GM03348 (cell line): ENCODE measurements at places on chromosomes 2 and 18.
A peak's percentile ranks its signal among the peaks of the same experiment; 100 is the strongest.

DNA sequence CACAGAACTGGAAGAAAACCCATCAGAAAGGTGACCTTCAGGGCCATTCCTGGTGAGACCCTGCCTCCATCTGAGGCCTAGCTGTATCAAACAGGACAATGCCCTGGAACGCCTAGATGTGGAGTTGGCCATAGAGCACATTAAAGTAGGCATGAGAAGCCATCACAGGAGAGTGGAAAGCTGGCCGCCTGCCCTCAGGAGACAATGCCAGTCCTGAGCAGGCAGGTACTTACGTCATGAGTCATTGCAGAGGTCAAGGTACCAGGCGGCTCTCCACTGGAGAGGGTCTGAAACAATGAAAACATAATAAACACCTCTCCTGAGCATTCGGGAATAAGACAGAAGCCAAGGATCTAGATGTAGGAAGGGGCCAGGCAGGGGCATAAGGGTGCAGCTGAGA is 68.6 kb downstream of the CCDC93 start:
- DNase-seq, result no peak

DNA sequence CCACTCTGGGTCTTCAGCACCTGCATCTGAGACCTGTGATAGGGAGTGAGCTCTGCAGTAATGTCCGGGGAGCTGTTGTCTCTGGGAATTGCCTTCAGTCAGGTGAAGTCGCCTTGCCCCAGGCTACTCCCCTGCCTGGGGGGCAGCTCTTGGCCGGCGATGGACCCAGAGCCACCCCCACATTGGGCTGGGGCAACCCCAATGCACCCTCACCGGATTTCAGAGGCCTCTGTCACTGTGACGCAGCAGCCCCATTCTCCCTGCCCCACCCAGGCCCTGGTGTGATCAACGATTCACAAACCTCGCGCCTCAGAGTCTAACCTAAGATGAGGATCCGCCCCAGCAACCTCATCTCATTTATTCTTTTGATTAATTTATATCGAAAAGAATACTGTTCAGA is 303.6 kb downstream of the NDUFA10 start:
- DNase-seq, result no peak

- DNase-seq, result no peak
Measured at GRCh38 chr2:233981574-233982420, 64.6 kb downstream of the TRPM8 start.

DNA sequence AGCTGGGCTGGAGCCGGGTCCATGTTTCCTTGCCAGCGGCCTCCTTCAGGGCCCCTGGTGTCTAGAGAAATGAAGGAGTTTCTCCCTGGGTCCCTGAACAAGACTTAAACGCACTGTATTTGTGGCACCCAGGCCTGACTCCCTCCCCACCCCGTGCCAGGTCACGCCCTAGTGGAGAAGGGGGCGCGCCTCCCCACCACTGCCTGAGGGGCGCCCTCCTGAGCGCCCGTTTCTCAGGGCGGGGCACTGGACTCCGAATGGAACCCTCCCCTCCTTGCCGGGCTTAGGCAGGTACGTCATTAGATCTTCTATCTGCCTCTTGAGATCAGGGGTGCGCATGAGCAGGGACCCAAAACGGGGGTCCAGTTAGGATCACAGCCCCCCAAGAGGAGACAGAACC is 16.3 kb downstream of the ODC1 start:
- DNase-seq, result no peak

- DNase-seq, result no peak
Measured at GRCh38 chr2:177044671-177045070, 167.9 kb upstream of the HNRNPA3 start.

DNA sequence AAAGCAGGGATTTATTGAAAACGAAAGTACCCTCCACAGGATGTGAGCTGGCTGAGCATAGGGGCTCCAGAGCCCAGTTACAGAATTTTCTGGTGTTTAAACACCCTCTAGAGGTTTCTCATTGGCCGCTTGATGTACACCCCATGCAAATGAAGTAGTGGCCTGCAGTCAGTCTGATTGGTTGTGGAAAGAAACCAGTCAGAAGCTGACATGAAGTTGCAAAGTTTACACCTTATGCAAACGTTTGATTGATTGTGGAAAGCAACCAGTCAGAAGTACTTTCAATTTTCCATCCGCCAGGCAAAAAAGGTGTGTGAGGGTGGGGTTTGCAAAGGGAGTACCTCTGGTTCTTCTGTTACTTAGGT is 62.3 kb downstream of the VWA3B start:
- peak; percentile 67 for DNase-seq

GRCh38 chr2:14628901-14629300 is 3.6 kb upstream of the LRATD1 start:
- no peak for DNase-seq

GRCh38 chr2:149152469-149152953 is 114.0 kb downstream of the LYPD6B start:
- DNase-seq, result peak; percentile 17

DNA sequence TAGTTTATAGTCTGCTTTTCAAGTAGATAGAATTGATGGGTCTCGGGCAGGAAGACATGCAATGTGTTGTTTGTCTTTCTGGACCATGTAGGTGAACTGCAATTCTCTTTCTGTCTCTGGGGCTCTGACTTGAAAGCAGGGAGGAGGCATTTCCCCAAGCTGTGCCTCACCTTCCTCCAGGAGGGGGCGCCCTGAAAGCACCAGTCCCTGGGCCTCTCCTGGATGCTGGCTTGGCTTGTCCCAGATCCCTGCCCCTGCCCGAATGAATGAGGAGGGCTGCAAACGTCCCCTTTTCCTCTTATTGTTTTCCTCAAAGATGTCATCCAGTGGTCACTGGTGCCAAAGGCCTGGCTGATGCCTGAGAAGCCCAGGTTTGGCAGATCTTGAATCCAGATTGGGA is 270.6 kb downstream of the CELF4 start:
- no peak for DNase-seq

GRCh38 chr2:121130301-121130850 is 154.6 kb downstream of the TFCP2L1 start:
- no peak for DNase-seq

- DNase-seq, result no peak
Measured at GRCh38 chr18:45503990-45504389, 111.3 kb upstream of the SLC14A2 start.

DNA sequence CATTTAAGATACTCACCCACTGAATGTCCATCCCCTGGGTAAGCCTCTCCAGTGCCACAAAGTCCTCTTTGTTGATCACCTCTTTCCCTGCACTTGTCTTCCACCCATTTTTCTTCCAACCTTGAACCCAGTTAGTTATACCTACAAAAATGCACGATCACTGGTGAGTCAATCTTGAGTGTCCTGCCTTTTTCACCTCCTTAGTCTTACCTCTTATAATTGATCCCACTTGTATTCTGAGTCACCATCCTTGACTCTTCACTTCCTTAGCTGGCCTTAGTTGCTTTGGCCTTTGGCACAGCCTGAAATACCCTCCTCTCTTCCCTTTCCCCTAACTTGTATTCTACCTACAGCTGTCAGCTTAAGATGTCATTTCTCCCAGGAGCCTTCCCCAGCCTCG is 10.2 kb downstream of the RNASEH1 start:
- no peak for DNase-seq

DNA sequence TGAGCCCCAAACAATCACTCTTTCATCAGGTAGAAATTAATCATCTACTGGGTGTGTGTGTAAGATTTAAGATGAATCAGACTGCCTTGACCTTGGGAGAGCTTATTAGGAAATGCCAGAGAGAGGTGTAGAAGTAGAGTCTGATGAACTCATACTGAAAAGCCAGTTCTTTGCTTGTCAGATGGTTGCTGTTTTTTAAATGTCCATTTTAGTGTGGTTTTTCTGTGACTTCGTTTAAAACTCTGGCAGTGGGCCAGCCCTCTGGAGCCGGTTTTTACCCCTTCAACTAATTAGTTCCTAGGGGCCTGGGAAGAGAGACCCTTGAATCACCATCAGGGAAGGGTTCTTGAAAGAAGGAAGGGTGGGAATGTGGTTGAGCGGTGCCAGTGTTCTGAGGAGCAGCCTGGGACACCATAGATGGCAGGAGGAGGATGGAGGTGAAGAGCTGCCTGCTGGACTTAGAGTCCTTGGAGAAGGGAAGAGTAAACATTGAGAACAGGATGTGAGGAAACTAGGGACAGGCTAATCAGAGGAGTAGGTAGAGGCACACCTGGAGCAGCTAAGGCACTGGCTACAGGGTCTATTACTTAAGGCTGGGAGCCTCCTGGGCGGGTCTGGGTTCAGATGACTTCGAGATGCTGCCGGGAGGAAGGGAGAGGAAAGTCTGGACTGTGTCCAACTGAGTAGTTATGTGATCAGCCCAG is 66.1 kb downstream of the LRRFIP1 start:
- DNase-seq, result no peak

DNA sequence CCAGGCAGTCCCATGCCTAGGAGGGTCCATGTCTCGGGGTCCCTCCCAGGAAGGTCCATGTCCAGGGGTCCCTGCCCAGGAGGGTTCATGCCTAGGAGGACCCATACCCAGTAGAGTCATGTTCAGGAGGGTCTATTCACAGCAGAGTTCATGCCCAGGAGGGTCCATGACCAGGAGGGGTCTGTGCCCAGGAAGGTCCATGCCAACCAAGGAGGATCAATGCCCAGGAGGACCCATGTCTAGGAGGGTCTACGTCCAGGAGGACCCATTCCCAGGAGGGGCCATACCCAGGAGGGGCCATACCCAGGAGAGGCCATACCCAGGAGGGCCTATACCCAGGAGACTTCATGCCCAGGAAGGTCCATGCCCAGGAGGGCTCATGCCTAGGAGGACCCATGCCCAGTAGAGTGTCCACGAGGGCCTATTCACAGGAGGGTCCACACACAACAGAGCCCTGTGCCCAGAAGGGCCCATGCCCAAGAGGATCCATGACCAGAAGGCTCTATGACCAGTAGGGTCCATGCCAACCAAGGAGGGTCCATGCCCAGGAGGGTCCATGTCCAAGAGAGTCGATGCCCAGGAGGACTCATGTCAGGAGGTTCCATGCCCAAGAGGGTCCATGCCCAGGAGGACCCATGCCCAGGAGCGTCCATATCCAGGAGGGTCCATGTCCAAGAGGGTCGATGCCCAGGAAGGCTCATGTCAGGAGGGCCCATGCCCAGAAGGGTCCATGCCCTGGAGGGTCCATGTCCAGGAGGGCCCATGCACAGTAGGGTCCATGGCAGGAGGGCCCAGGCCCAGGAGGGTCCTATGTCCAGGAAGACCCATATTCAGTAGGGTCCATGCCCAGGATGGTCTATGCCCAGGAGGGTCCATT is 10.1 kb downstream of the GPR35 start:
- DNase-seq, result no peak
